ENCODE measurements at places on chromosomes 1 and 21.

DNA sequence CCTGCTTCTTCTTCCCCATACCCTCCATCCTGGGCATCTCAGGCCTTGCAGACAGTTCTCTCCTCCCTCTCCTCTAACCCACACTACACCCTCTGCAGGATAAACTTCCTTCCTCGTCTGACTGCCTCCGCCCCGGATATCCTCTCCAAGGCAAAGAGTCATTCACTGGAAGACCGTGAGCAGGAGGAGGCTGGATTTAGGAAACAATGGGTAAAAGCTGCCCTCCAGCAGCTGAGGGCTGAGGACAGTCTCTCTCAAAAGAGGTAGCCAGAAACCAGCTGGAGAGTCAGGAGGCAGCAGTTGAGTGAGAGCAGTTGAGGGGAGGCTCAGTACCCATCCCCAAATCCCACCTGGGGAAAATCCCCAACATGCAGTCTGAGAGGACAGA is 1.4 kb downstream of the CSRP1 start:
- no peak for DNase-seq

DNA sequence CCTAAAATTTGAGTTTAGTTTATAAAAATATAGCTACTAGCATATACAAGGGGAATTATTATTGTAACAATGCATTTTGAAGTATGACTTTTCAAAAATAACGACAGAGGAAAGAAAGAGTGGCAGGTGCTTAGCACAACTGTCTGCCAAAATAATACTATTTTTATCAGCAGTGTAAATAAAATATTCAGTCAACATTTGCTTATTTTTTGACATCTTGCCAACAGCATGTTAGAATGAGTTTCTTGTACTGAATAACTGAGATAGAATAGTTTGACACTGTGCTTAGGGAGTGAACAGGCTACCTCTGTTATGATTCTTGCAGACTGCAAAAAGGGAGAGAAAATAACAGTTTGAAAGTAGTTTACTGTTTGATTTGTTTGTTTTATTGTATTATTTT is 909.8 kb downstream of the BRINP3 start:
- DNase-seq, result no peak

DNA sequence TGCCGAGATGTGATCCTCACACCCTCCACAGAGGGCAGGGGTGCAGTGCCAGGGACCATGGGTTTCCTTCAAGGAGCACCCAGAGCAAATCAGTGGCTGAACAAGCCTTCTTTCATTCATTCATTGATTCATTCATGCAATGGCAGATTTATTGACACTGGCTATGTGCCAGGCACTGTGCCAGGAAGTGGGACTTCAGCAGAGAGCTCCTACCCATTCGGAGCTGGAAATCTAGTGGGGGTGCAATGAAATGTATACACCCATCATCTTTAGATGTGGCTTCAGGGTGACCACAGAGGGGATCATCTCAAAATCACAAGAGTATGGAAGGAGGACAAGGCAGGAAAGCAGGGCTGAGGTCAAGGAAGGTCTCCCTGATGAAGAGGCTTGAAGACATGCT is 18.9 kb downstream of the SLC6A9 start:
- DNase-seq, result no peak

DNA sequence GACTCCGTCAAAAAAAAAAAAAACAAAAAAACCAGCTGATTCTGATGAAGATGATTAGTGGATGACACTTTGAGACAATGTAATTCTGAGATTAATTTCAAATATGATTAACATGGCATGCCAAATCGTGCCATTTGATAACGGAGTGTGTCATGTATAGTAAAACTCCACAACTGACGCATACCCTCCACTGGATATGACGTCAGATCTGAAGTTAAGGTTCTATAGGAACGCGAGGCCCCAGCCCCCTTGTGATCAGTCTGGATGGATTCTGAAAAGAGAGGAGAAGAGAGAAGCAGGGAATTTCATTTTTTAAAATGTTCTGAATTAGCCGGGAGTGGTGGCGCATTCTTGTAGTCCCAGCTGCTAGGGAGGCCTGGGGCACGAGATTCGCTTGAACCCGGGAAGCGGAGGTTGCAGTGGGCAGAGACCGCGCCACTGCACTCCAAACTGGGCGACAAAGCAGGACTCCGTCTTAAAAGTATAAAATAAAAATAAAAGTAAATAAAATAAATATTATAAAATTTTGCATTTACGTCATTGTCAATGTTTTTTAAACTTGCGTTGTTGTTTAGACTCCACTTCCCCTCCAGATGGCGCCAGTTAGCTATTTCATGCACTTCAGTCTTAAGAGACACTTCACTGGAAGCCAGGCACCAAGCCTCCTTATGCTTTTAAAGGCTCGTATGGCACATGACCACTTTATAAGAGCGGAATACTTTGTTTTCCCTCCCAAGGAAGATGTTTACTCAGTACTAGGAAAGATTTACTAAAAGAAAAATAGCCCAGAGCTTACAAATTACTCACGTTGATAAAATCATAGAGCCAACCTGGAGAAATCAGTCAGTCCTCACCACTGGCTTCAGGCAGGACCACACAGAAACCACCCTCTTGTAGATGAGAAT is 65.5 kb downstream of the UBE2U start:
- DNase-seq, result peak; percentile 61

DNA sequence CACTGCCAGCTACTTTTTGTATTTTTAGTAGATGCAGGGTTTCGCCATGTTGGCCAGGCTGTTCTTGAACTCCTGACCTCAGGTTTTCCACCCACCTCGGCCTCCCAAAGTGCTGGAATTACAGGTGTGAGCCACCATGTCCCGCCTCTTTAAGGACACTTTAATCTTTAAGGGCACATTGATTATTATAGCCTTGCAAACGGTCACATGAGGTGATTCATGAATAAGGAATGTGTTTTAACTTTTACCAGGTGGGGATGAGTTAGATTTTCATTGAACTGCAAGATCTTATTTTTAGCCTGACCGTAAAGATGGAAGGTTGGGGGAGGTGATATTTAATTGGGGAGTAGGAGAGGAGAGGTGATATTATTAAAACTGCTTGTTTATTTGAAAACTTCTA is 61.9 kb downstream of the TBCE start:
- no peak for DNase-seq

DNA sequence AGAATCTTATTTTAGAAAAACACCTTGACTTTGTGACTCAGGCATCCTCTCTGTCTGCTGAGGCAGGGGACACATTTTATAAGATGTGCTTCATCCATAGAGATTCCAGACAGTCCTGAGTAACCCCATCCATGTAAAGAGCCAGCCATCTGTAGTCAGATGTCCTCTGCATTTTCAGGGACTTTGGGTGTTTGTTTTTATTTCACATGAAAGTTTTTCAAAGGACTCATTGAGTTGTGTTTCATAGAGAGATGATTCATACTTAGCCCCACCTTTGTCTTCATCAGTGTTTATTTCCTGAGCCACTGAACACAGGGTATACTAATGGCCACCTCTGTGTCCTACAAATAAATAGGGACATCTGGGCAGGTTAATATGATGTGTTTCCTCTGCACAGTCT is 280.4 kb downstream of the CACNA1E start:
- DNase-seq, result no peak

GRCh38 chr1:6338695-6339094 is 54.9 kb downstream of the ACOT7 start:
- no peak for DNase-seq

- DNase-seq, result no peak
Measured at GRCh38 chr1:100778748-100779147, 59.2 kb downstream of the VCAM1 start.

- no peak for DNase-seq
Measured at GRCh38 chr1:2595812-2596529, 9.4 kb downstream of the PRXL2B start.

DNA sequence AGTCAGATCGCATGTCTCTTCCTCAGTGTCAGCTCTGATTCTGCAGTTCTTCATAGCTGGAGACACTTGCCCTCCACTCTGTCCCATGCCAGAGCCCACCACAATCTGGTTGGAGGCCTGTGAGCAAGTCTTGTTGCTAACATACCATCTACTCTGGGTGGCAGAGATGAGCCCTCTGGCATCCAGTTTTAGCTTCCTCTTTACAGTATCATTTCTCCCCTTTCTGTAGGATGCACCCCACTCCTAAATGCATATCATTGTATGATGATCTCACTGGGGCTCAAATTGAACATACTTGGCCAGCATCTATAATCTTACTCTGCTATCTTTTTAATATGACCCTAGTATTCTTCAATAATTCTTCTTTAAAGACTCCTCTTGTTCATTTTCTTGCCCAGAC is 16.9 kb downstream of the PCNX2 start:
- no peak for DNase-seq

- no peak for DNase-seq
Measured at GRCh38 chr21:35720208-35720731, 340.1 kb downstream of the SETD4 start.

GRCh38 chr21:46431448-46431847 is 27.2 kb upstream of the DIP2A start:
- DNase-seq, result no peak

DNA sequence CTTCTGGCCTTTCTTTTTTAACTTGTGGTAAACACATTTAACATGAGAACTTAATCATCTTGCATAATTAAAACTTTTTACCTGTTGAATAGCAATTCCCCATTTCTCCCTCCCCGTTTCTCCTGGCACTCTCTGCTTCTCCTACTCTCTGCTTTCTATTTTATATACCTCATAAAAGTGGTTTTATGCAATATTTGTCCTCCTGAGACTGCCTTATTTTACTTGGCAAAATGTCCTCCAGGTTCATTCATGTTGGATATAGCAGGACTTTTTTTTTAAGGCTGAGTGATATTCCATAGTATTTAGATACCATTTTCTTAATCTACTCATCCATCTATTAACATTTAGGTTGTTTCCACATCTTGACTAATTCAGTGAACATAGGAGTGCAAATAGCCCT is 35.0 kb downstream of the BTG3 start:
- DNase-seq, result no peak

DNA sequence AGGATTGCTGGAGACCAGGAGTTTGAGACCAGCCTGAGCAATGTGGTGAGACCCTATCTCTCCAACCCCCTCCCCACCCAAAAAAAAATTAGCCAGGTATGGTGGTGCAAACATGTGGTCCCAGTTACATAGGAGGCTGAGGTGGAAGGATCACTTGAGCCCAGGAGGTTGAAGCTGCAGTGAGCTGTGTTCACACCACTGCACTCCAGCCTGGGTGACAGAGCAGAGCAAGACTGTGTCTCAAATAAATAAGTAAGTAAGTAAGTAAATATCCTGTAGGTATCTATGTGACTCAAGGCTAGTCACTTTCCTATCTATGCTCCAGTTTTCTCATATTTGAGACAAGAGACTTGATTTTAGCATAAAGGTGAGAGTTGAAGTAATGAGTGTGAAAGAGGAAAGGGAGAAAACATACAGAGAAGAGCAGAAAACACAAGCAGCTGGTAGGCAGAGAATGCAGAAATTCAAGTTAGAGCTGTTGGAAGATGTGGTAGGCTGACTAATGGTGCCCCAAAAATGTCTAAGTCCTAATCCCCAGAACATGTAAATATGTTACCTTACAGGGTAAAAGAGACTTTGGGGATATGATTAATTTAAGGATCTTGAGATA is 7.5 kb downstream of the PPP1R12B start:
- no peak for DNase-seq

- no peak for DNase-seq
Measured at GRCh38 chr1:63819795-63820194, 46.0 kb downstream of the ROR1 start.

DNA sequence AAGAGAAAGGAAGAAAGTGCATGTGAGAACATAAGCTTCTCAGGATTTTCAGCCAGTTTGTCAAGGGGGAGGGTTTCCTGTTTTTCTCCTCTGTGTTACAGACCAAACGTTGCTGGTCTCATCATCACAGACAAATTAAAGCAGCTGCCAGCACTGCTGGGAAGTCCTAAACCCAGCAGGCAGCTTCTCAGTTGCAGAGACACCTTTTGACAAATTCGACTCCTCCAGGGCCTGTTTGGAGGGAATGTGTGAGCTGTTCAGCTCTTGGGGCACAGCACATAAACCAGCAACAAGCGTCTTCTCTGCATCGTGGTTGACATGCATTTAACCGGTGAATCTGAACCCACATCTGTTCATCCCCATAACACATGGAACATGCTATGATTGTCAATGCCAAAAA is 454.6 kb upstream of the RUNX1 start:
- DNase-seq, result no peak

DNA sequence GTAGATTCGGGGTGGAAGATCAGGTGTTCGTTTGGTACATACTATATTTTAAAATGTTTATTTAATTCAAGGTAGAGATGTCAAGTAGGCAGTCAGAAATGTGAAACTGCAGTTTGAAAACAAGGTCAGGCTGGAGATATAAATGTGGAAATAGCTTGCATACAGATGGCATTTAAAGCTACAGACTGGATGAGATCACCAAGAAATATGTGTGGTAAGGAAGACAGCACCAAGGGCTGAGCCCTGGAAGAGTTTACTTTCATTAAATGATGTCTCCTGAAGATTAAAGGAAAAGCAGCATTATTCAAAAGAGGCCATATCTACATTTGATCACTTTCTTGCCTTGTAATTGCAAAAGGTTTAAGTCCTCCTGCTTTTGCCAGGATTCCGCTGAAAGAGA is 271.3 kb downstream of the PTBP2 start:
- no peak for DNase-seq

DNA sequence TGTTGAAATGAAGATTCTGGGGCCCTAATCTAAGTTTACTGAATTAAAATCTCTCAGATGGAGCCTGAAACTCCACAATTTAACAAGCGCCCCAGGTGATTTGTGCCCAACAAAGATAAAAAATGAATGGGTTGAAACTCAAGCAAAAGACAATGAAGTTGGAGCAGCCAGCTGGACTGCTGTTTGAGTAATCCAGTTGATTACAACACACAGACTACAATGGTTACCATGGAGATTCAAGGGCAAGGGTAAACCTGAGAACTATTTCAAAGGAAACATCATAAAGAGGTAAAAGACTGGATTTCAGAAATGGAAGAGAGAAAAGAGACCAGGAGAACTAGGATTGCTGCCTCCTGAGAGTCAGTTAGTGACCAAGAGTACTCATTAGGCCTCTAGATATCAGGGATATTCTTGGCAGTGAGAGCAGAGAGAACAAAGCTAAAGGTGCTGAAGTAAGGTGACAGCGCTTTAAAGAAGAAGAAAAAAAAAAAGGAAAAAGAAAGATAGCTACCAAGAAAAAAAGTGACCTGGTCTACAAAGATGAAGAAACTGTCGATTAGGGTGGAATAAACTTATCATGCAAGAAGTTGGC is 44.5 kb downstream of the LRRC53 start:
- no peak for DNase-seq

GRCh38 chr1:83829106-83829505 is 169.8 kb downstream of the TTLL7 start:
- DNase-seq, result no peak

- no peak for DNase-seq
Measured at GRCh38 chr1:215583185-215583749, 16.2 kb downstream of the KCTD3 start.

DNA sequence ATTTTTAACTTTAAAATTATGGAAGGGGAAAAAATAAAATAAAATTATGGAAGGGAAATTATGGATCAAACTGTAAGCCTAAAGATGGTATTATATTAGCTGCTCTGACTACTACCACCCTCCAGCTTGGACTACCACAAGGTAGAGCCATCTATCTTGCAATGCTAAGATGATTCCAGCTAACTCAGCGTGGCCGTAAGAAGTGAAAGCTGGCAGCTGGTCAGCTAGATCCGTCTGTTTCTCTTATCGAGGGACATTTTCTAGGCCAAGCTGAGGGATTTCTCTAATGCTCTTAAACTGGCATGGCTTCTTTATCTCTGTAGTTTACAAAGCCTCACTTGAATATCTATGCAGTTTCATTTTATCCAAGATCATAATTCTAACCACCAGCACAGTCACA is 31.5 kb downstream of the LYST start:
- DNase-seq, result no peak

GRCh38 chr1:25090707-25091422 is 141.4 kb downstream of the SYF2 start:
- no peak for DNase-seq

All from activated T-cell treated with anti-CD3 and anti-CD28 coated beads for 4 hours (primary cell).